GM12864 (cell line): ENCODE measurements at places on chromosomes 11 and 22.
A peak's percentile ranks its signal among the peaks of the same experiment; 100 is the strongest.

GRCh38 chr11:94183886-94184264 is 55.2 kb downstream of the PANX1 start:
- peak; percentile 22 for DNase-seq

GRCh38 chr11:81444297-81444696 is 1289.4 kb downstream of the FAM181B start:
- no peak for DNase-seq

DNA sequence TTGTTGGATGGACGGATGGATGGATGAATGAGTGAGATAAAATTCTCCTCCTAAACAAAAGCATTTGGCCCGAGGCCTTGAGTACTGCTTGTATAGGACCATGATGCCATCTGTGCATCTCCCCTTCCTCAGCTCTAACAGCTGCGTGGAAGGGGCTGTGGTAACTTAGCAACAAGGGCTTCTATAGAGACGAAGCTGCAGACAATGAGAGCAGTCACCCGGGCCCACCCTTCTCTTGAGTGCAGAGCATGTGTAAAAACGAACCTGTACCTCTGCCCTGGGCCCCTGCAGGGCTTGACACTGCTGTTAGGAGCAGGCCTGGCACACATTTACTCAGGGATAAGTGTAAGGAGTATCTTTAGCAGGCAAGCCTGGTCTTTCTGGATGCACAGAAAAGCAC is 391.5 kb downstream of the CADM1 start:
- no peak for DNase-seq

DNA sequence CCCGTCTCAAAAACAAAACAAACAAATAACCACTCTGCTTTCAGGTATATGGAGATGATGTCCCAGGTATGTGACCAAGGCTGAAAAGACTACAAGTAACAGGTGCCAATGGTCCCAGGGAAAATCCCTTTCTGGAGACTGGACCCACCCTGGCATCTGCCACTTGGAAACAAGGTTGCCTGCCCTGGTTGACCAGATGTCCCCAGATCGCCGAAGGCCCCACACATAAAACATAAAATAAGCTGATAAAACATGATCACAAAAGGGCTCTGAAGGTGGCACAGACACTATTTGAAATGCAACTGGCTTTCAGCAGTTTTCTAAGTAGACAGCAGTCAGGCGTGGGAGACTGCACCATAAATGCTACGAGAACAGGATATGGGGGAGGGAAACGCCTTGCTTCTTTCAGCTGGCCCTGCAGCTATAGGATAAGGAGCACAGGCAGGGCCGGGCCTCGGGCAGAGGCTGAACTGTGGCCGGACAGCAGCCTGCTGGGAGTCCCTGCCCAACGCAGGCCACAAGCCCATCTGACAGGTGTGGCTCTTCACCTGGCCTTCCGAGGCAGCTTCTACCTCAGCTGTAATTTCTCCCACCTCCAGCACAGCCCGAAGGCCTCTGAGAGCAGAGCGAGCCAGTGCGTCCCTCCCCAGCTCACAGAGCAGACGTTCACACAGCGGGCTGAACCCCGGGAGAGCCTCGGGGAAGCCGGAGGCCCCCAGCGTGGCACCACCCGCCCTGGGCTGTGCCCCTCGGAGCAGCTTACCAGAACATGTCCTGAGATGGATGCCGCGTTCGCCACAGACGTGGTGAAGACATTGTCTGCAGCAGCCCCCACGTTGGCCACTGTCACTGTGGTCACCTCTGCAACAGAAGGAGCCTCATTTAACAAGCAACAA is 4.0 kb downstream of the DEAF1 start:
- DNase-seq, result no peak

DNA sequence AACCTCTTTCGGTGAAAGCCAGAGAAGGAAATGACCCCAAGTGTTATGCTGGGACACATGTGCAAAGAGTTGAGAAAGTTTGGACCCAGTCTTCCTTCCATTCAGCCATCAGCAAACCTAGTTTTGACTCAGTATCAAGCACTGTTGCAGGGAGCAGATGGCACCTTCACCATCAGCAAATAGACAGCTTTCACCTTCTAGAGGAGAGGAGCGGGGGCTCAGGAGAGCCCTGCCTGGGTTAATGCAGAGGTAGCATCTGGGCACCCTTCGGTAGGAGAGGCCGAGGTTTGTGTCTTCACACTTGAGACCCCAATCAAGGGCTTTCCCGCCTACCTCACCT is 16.2 kb upstream of the MFRP start:
- no peak for DNase-seq

DNA sequence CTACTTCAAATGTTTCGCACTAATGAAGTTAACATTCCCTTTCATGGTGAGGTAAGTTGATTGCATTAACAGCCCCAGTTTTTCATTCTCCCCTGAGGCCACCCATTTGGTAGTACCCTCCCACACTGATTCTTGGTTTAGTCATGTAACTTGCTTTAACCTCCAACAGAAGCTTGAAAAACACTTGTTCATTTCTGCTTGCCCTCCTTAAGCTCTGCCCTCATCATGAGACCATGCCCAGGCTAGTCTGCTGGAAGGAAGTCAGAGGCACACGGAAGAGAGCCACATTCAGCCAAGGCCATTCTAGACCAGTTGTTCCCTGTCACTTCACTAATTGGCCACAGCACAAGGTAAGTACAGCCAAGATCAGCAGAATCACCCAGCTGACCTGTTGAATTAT is 50.7 kb upstream of the CD44 start:
- DNase-seq, result no peak

DNA sequence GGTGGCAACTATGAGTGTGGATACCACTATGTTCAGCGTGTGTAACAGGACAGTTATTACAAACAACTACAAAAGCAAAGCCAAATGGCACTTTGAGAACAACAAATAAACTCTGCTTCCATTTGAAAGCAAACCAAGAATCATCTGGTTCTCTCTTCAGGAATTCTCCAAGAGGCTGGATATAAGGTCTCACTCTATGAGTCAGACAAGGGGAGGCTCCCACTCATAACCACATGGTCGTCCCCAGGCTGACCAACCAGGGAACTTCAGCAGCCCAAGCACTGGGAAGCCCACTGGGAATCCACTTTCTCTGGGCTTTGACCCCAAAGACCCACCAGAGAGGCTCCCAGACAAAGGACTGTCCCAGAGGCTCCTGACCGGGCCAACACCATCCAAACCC is 35.3 kb downstream of the DGCR2 start:
- no peak for DNase-seq

GRCh38 chr11:134759855-134760254 is 347.8 kb upstream of the B3GAT1 start:
- no peak for DNase-seq

DNA sequence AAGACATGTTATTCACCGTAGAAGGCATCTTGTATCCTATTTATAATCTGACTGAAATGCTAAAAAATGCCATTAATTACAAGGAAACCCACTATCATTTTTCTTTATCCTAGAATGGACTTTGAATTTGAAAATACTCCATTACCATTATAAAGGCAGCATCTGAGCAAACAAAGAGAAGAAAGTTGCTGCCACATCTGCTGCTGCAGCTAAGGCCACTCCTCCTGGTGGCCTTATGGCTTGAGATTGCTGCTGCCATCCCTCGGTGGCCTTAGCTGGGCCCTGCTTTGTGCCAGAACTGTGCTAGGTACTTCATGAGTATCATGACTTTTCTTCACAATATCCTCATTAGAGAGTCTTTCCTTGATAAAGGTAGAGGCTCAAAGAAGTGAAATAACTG is 1210.1 kb upstream of the TENM4 start:
- DNase-seq, result no peak

GRCh38 chr11:69462106-69462951 is 19.1 kb upstream of the LINC01488 start:
- no peak for DNase-seq
